ENCODE measurements at places on chromosomes 16 and 17. TPM values are rescaled to one million over a fixed set of nuclear protein-coding genes. Genes with fewer than 3 reads are reported as not detected.

The GAS2L2 gene
- 0.08 TPM for total RNA-seq

The GRB7 gene
- total RNA-seq = 0.60 TPM

The SHCBP1 gene
- total RNA-seq = 8.3 TPM

The CCL4L2 gene
- total RNA-seq = not detected

The TBC1D3E gene
- total RNA-seq = not detected

The ZMYND15 gene
- total RNA-seq = 0.23 TPM

The GPRC5B gene
- 14.0 TPM for total RNA-seq

The PPL gene
- 0.68 TPM for total RNA-seq

Data from smooth muscle cell of the coronary artery (primary cell).